Activated T-helper 17 cell treated with anti-CD3 and anti-CD28 coated beads, Interleukin-2, amount 50 U/mL, for 72 hours (primary cell): ENCODE measurements at places on chromosomes 2 and 18. TPM values are rescaled to one million over a fixed set of nuclear protein-coding genes. Genes with fewer than 3 reads are reported as not detected.

- no peak for ATAC-seq
These were observed 1.3 kb upstream of the TRIB2 start for GRCh38 chr2:12715258-12716031.

- no peak for ATAC-seq
These were observed 147.9 kb upstream of the DNMT3A start for GRCh38 chr2:25489631-25490030.

The ATP9B gene
- total RNA-seq, result 23.3 TPM

The NETO1 gene
- not detected for total RNA-seq

DNA sequence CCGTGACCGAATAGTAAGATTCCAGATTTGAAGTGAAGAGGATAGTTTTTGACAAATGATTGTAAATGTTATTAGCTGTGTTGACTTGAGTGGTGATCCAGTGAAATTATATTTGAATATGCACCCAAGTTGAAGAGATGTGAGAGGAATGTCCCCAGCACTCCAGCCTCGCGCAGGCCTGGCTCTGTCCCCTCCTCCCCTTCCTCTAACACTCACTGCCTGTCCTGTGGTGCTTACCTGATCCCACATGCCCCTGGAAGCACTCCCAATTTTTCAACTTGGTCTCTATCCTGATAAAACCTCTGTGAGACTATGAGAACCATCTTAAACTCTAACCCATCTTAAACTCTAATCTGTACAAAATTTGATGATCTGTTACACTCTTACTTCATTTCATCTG, 154.7 kb upstream of the LRP1B start:
- no peak for ATAC-seq

The MEP1B gene
- total RNA-seq, result 0.13 TPM

DNA sequence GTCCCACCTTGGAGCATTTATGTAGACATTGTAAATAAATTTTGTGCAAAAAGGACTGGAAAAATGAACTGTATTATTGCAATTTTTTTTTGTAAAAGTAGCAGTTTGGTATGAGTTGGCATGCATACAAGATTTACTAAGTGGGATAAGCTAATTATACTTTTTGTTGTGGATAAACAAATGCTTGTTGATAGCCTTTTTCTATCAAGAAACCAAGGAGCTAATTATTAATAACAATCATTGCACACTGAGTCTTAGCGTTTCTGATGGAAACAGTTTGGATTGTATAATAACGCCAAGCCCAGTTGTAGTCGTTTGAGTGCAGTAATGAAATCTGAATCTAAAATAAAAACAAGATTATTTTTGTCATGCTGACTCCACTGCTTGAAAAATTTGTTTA, 137.5 kb downstream of the MEIS1 start:
- no peak for ATAC-seq

DNA sequence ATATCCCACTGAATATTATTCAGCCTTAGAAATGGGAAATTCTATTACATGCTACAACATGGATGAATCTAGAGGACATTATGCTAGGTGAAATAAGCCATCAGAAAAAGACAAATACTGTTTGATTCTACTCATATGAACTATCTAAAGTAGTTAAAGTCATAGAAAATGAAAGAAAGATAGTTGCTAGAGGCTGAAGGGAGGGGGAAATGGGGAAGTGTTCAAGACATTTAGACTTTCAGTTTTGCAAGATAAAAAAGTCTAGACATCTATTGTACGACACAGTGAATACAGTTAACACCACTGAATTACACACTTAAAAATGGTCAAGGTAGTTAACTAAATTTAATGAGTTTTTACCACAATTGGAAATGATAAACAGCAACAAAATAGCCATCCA, 835.9 kb upstream of the CHAC2 start:
- no peak for ATAC-seq

The KCNK3 gene
- total RNA-seq, result not detected

GRCh38 chr2:127422559-127423477, 4.6 kb downstream of the PROC start:
- ATAC-seq, result peak; percentile 42

- no peak for ATAC-seq
These were observed 117.9 kb upstream of the ODC1 start for GRCh38 chr2:10566018-10566417.

The DSC3 gene
- not detected for total RNA-seq

- peak; percentile 86 for ATAC-seq
These were observed 12.4 kb downstream of the DYM start for GRCh38 chr18:49447810-49448745.

GRCh38 chr2:1798115-1798784, 53.9 kb upstream of the PXDN start:
- no peak for ATAC-seq

DNA sequence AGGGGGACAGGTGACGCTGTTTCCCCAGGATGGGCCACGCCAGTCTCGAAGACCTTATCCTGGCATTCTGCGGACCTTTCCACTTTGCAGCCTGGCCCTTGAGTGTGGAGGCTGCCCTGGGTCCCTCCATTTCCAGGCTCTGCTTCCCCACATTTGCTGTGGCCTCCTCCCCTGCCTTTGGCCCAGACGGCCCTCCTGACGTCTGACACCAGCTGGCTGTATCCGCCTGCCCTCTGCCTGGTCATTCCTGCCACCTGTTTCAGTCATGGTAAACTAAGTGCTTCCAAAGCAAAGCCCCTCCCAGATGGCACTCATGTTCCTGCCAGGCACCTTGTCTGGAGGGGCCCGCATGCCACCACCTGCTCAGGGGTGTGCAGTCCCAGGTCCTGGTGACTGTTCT, 95.1 kb downstream of the ASB1 start:
- ATAC-seq, result no peak

DNA sequence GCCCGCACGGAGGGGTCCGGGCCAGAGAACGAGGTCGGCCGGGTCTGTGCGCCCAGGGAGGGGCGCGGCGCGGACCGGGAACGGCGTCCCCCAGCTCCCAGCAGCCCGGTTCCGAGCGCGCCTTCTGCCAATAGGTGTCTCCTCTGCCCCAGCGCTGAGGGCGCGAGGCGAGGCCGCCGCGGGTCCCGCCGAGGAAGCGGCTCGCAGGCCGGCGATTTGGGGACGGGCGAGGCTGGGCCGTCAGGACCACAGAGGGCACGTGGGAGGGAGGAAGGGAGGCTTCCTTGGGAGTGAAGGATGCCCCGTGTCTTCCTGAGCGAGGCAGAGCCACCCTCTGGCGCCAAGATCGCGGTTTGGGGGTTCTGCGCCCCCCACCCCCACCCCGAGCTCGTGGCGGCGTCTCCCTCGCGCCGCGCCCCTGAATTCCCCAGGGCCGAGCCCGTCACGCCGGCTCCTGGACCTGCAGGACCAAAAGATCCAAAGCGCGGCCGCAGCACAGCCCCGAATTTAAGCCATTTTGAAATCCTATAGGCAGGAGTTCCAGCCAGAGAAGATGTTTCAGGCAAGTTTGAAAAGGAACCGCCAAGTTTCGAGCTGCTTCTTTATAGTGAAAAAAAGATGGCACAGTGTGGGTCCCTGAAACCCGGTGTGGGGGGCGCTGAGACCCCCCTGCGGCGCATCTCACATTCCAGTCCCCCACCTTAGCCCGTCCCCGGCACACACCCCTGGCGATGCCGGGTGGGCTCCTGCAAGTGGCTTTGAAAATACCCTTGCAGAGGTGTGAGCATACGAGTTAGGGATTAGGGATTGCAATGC, 909 bp downstream of the NFATC1 start:
- no peak for ATAC-seq

- no peak for ATAC-seq
These were observed 9.8 kb upstream of the ZCCHC2 start for GRCh38 chr18:62512996-62513395.

GRCh38 chr18:40868110-40868858, 1086.8 kb upstream of the PIK3C3 start:
- no peak for ATAC-seq

DNA sequence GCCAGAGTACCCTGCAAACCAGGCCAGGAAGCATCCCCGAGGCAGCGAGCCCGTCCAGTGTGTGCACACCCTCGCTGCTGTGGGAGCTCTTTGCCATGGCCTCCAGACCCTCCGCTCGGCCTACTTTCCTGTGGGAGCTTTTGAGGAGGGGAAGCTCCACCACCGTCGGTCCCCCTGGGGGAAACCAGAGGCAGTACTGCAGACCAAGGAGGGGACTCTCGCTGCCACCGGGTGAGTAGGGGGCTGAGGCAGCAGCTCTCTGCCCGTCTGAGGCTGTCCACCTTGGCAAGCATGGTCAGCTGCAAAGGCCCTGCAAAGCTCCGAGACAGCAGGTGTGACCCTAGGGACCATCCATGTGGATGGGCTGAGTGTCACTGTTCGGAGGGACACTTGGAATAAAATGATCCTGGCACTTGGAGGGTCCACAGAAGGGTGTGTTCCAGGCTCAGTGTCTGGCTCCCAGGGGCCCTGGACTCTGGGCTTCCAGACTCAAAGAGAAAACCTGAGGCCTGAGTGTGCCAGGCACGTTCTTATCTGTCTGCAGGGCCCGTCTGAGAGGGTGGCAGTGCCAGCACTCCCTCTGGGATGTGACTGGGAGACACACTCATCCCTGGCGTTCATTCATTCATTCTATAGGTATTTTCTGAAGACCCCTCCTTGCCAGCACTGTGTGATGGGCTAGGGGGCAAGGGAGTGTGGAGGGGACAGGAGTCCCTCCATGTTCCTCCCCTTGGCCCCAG, 282.8 kb upstream of the HS6ST1 start:
- ATAC-seq, result no peak

GRCh38 chr2:109218792-109219126, 89.8 kb downstream of the SH3RF3 start:
- no peak for ATAC-seq

The TRIB2 gene
- total RNA-seq, result 17.3 TPM

- ATAC-seq, result no peak
These were observed 100.1 kb downstream of the HRH4 start for GRCh38 chr18:24560511-24560981.

GRCh38 chr2:16584824-16585540, 80.7 kb downstream of the CYRIA start:
- ATAC-seq, result no peak

GRCh38 chr18:7521226-7521856, 45.8 kb upstream of the PTPRM start:
- no peak for ATAC-seq

GRCh38 chr2:232581725-232582124, 31.2 kb downstream of the EIF4E2 start:
- no peak for ATAC-seq

The TXNDC2 gene
- not detected for total RNA-seq

The AKAIN1 gene
- not detected for total RNA-seq

DNA sequence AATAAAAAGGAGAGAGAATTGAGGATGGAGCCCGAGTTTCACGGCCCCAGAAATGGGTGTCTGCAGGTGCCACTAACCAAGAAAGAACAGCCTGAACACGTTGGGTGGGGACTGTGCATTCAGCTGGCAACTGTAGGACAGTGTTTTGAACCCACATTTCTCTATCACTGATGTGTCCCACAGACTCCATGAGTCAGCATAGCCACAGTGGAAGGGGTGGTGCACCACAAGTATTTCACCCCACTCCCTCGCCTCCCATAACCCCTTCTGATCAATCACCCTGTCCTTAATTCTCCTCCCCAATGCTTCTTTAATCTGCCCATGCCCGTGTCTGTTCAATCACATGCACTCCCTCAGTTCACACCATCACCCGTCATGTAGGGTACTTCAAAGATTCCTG, 291.5 kb downstream of the ZNF516 start:
- peak; percentile 32 for ATAC-seq

DNA sequence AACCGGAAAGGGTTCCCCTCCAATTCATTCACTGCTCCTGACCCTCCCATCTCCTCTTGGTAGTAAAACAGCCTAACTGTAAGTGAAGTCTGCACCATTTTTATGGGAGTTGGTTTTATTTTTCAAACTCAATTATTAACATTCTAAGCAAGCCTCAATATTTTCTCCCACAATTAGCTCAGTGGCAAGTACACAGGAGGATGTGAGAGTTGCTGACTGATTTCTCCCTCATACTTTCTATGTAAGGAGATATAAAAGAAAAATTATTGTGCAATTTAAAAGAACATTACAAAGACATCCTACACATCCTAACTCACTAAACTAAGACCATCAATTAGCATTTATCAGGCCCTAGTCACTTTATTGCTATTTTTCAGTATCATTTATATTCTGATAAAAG, 73.9 kb downstream of the PIAS2 start:
- ATAC-seq, result no peak

DNA sequence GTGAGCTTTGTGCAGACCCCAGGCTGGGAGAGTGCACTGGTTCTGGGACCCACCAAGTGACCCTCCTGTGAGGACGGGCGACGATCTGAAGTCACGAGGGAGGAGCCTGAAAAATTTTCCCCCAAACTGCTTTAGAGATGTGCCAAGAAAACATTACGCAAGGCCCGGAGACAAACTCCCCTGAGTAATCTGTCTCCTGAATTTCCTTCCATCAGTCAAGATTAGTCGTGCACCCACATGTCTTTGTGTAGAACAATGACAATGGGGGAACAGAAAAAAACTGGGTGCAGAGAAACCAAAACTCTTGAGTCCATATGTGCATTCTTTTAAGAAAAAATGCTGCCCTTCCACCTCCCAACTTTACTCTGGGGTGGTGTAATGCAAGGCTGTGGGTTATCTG, 12.6 kb upstream of the NCK2 start:
- no peak for ATAC-seq

DNA sequence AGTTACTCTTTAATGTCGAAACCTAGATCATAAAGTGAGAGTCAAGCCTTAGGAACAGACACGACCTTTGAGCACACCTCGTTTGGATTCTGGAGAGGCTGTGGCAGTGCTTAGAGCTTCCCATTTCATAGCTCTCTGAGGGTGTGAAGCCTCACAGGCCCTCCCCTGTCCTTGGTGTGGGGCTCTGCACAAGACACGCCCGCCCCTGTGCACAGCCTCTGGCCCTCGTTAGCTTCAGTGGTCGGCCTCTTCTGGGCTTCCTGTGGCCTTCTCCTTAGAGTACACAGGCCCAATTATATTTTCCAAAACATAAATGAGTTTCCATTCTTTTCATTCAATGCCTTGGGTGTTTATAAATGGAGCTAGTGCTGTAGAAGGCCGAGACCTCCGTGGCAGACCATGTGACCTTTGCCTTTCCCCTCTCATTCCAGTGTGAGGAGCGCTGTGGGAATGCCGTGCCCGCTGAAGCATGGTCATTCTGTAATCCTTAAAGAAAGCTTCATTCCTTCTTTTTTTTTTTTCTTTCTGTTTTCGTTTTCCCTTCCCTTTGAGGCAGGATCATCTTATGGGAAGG, 208.6 kb downstream of the DCDC2C start:
- no peak for ATAC-seq

- ATAC-seq, result no peak
These were observed 14.6 kb upstream of the KIDINS220 start for GRCh38 chr2:8851811-8852560.

GRCh38 chr2:208025814-208026184, 472 bp upstream of the PLEKHM3 start:
- ATAC-seq, result peak; percentile 69

DNA sequence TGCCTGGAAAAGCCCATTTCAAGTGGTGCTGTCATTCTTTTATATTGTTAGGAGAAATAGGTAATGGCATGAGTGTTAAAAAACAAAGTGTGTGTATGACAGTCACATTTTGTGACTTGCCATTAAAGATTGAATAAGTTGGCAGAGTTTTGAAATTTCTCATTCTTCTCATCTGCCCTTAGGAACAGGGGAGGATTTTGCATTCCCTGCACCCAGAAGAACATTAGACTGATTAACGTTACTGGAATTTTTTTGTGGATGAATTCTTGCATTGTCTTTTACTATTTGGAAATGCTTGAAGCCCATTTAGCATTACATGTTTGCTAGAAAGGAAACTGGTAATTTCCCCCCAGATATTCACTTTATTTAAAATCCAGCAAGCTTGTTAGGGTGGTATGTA, 162.2 kb downstream of the BABAM2 start:
- no peak for ATAC-seq

The RMC1 gene
- 55.0 TPM for total RNA-seq
